IMR-90 (cell line): ENCODE measurements at places on chromosomes 7 and 10. TPM values are rescaled to one million over a fixed set of nuclear protein-coding genes. Genes with fewer than 3 reads are reported as not detected.
A peak's percentile ranks its signal among the peaks of the same experiment; 100 is the strongest.

DNA sequence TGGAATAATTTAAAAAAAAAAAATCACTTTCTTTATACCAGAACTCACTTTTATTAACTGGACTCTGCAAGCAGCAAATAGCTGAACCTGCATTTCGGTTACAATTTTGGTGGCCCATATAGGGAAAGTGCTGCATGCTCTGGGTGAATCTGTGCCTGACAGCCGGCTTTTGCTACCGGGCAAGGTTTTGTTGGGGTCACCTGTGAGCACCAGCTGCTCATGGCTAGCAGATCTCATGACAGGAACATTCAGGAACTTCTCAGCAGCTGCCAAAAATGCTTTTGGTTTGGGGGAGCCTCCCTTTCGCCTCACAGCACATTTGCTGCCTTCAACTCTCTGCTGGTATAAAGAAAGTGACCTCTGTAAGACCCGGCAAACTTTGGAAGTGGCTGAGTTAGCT lies 13.2 kb upstream of the CREB3L2 start:
- no peak for DNase-seq

GRCh38 chr7:569071-569855 lies 49.6 kb upstream of the PDGFA start:
- no peak for DNase-seq

DNA sequence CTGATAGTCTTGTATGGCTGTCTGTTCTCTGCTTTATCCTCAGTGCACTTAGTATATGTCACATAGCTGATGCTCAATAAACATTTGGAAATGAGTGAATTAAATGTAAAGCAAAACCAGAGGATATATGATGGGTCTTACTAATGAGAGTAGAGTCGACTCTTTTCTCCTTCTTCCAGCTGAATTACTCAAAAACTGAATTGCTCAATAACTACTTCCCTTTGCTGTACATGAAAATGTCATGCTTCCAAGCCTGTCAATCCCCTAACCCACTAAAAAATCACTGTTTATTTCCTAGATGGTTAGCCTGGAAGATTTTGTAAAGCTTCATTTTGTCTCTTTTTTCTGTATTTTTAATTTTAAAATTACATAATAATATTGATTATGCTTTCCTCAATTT lies 88.0 kb downstream of the OR13A1 start:
- DNase-seq = no peak

- no peak for DNase-seq
Measured at GRCh38 chr7:74493295-74493694, 39.6 kb downstream of the GTF2IRD1 start.

GRCh38 chr10:11159543-11160215 lies 142.0 kb downstream of the CELF2 start:
- DNase-seq = no peak

The BMPER gene
- total RNA-seq = 7.5 and 7.9 TPM in 2 replicates

GRCh38 chr10:22366435-22366703 lies 21.1 kb downstream of the SPAG6 start:
- DNase-seq = no peak

The PRPS1L1 gene
- not detected in 2 replicates for total RNA-seq

The PRSS37 gene
- total RNA-seq = not detected in 2 replicates

- peak; percentile 72 for DNase-seq
Measured at GRCh38 chr7:2802504-2803341, 41.4 kb downstream of the GNA12 start.

The CALCR gene
- total RNA-seq = not detected in 2 replicates

The MRC1 gene
- not detected in 2 replicates for total RNA-seq

DNA sequence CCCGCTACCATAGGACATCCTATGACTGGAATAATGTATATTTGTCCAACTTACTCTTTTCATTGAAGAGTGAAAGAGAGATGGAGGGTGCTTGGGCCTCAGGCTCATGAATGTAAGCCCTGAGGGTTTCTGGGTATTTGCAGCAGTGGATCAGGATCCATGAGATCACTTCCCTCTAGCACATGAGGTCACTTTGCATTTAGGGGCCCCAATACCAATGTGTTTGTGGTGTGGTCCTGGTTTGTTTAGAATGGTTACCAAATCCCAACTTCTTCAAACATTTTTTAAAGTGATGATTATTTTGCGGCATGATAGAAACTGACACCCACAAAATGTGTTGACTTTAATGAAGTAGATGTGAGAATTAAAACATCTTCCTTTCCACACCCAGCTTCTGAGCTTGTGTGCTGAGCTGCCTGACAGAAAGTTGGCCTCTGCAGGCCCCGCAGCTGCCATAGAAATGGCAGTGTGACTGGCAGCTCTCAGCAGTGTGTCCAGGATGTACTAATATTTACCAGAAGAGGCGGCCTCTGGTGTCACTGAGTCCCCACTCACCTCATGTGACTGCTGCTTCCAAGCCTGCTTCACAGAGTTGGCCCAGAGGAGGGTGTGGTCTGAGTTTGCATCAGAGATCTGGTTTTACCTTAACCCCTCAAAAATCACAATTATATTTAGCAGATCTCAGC lies 447.6 kb upstream of the NPVF start:
- no peak for DNase-seq

DNA sequence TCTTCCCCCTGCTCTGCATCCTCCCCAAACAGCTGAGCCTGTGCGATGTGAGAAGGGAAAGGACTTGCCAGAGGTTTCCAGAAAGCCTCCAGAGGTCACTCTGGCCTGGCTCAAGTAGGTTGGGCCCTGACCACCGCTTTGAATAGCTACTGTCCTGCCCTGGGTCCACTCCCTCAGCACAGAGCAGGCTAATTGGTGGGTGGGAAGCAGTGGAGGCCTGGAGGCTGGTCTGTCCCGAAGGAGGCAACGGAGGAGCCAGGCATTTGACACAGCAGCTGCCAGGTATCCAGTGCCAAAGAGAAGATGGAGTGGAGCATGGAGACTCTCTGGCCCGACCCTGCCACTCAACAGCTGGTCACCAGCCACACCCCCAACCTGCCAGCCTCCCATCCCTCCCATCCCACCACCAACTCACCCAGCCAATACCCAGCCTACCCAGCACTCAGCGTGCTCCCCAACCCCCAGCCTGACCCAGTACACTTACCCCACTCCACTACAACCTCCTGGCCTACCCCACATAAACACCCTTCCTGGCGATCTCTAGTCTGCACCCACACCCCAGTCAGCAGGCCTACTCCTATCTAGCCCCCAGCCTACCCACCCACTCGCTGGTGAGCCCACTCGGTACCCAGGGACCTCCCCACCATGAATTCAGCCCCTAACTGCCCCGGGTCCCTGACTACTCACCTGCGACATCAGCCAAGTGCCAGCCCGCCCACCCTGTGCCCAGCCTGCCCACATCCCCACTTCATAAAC lies 64.6 kb upstream of the COL13A1 start:
- DNase-seq = no peak

- peak; percentile 25 for DNase-seq
Measured at GRCh38 chr7:116802144-116802745, 60.1 kb upstream of the CAPZA2 start.

- no peak for DNase-seq
Measured at GRCh38 chr10:19461588-19461987, 354.6 kb upstream of the PLXDC2 start.

- no peak for DNase-seq
Measured at GRCh38 chr7:37441816-37442215, 6.8 kb downstream of the ELMO1 start.

The EN2 gene
- total RNA-seq = not detected in 2 replicates

The FRA10AC1 gene
- total RNA-seq = 1.6 and 10.6 TPM in 2 replicates

- DNase-seq = peak; percentile 20
Measured at GRCh38 chr7:99090771-99091542, 53.0 kb downstream of the SMURF1 start.

DNA sequence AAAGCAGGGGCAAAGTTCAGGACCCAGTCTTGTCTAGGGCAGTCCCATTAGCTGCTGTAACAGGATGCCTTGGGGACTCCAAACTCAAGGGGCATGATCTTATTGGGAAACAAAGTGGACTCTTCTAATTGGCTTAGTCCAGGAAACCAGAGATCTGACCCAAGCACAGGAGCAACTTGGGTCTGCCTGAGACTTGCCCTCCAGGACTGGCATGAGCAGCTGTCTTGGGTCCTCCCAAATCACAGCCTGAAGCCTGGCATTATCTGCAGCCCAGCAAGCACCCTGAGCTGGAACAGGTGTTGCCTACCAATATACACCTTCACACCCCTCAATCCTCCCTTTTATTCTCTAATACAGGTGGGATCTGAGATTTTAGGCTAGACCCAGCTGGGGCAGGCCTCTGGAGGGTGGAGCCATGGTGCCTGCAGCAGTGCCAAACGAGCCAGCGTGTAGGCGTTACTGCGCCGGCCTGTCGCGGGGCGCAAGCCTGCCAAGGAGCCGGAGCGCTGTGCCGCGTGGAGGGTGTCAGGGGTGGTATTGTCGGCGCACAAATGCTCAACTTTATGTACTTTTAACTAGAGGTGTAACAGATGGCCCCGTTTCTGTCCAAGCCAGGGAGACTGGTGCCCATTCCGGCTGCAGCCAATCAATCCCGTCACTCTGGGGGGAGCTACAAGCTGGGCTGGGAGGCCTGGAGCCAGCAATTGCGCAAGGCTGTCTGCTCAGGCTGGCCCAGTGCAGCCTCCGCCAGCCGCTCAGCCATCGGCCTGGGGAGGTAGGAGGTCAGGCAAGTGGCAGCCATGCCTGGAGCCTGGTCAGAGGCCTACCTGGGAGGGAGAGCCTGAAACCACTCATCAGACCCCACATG lies 12.8 kb upstream of the LBX1 start:
- DNase-seq = peak; percentile 47

The BMS1 gene
- 22.9 and 28.3 TPM in 2 replicates for total RNA-seq
